ENCODE measurements at places on chromosomes 5 and 9.

- no peak for DNase-seq
These were observed 673.4 kb upstream of the MEF2C start for GRCh38 chr5:89556215-89556913.

- no peak for DNase-seq
These were observed 271.3 kb downstream of the KIAA0825 start for GRCh38 chr5:94347130-94347529.

DNA sequence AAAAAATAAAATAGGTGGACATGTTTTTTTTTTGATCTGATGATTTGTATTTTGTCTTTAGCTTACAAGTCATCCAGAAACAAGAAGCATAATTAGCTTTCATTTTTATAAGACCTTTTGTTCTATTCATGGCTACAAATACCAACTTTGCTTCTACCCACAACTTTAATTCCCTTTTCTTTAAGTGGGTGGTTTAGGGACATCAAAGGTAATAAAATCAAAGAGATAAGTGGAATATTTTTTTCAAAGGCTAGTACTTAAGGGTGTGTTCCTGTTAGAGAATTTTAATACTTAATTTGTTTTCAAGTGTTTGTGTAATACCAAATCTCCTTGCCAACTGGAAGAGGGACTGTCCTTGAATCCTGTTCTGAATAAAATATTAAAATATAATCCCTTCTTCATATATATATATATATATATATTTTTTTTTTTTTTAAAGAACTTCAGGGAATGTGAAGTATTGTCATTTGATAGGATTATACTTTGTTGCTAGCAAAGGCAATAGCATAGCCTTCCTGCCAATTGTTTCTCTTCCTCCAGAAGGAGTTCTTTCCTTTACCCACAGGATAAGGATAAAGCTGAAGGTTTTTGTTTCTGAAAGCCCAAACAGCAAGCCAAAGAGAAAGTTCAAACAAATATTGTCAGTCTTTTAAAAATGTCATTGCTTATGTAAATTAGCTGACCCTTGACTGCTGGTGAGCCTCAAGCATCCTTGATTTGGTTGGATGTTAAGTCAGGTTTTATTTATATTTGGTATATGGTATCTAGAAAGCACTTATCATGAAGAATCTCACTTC is 108.9 kb downstream of the PAM start:
- no peak for DNase-seq

GRCh38 chr5:136193322-136193935 is 467 bp upstream of the SMIM32 start:
- no peak for DNase-seq

DNA sequence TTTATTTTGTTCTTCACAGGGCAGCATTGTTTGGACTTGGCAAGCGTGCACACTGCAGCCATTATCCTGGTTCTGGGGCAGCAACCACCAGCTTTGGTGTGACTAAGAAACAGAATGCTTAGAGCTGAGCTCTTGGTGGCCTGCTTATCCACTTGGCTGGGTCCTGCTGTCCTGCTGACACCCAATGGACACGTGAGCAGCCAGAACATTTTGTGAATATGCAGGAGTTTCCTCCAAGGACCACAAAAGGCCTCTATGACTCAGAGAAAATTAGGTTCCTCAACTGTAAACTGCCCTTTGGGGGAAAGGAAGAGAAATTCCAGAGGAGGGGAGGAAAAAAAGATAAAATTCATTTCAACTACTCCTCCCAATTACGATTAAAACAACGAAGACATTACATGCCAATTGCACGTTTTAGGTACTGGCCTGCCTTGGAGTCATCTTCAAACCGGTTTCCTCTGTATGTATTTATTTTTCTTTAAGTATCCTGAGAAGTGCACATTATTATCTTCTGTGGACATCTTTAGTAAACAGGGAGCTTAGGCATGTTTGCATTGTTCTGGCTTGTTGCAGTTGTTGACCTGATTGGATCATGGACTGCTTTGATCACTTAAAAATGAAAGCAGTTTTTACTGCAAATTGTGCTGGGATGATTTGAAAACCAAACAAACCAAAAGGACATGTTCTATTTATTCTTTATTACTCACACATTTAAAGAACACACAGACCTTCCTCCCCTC is 82.3 kb upstream of the TLE4 start:
- DNase-seq, result no peak
